ENCODE measurements at places on chromosomes 7 and 10.

GRCh38 chr7:116994611-116995010 is 41.3 kb downstream of the ST7 start:
- DNase-seq: no peak

DNA sequence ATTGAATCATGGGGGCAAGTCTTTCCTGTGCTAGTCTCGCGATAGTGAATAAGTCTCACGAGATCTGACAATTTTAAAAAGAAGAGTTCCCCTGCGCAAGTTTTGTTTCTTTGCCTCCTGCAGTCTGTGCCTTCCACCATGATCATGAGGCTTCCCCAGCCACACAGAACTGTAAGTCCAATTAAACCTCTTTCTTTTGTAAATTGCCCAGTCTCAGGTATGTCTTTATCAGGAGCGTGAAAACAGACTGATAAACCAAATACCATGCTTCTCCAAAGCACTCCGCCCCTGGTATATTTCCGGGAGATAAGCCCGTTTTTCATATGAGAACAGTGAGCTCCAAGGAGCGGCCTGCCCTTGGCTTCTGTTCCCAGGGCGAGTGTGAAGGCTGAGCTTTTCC is 118.9 kb downstream of the EVX1 start:
- no peak for DNase-seq

GRCh38 chr10:23075672-23076071 is 19.7 kb upstream of the MSRB2 start:
- DNase-seq: no peak

GRCh38 chr7:116198748-116199410 is 11.5 kb upstream of the TES start:
- DNase-seq: no peak

DNA sequence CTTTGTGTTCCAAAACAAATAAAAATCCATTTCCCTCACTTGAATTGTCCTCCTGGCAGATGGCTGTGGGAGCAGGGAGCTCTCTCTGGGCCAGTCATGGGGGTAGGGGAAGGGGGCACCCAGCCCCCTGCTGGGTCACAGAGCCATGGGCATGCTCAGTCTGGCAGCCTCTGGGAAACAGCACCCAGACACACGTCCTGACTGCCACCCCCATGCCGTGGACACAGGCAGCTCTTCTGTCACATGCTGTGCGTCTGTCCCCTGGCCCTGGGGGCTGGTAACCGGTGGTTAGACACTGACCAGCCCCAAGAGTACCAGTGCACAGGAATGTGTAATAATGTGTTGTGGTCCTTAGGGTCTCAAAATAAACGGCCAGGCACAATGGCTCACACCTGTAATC is 47.0 kb downstream of the RASGEF1A start:
- no peak for DNase-seq

- DNase-seq: no peak
These were observed 14.3 kb upstream of the RET start for GRCh38 chr10:43062402-43063160.

GRCh38 chr7:154482863-154483262 is 430.7 kb downstream of the DPP6 start:
- no peak for DNase-seq

DNA sequence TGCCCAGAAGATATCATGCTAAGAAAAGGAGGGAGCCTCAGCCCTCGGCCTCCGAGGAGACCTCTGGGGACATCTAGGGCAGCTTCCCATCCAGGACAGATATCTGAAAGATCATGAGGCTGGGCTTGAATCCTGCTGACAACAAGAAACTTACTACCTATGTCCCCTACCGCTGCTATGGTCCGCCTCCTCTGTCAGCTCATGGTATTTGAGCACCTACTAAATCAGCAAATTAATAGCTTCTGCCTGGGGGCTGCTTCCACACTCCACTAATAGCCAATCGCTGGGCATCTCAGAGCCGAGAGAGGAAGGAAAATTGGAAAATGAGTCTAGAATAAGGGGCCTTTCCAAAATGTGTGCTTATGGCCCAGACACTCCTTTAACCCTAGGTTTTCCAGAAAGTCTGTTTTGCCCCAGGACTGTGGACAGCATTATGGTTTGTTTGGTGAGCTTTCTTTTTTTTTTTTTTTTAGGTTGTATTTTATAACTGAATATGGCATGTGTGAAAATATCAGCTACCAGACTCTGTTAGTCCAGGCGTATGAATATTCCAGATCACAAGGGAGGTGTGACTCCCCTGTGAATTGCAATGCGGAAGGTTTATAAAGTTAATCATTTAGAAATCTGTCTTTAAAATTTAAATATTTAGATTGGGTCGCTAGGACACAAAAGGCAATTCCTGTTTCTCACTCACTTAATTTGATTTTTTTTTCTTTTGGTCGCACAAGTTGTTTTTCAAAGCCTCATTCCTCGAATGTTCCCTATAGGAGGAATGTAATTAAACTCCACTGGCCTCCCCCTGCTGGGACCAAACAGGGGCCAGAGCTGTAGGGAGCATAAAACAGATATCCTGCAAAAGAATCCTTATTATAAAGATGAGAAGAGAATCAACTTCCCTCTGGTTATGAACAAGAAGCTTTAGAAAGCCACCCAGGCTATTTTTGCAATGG is 89.4 kb downstream of the PARP12 start:
- no peak for DNase-seq
